ENCODE measurements at places on chromosomes 2 and 18.

DNA sequence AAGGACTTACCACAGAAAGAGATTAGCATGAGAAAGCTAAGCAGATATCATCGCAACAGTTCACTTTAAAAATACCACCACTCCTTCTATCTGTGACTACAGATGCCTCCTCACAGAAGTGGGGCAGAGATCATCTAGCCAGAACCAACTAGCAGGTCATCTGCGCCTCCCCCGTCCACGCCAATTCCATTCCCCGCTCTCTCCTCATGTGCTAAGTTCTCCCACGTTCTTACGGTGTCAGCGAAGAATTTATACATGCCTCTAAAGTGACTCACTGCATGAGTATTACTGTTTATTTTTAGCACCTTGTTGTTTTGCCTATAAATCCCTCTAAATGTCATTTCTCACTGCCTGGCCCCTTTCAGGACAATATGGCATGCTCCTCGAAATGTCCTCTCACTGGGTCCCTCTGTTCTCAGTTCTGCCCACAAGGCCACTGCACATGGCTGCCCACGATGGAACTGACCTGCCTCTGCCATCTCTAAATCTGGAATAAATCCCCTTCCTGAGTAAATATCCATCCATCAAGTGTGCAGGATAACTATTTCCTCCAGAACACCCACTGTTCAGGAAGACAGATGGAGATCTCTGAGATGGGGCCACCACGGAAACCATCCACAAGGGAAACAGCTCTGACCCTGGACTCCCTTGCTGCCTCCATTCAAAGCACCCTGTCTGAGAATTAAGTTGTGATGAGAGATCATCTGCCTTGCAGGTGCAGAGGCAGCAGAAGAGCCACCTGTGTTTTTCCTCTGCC lies 137.7 kb downstream of the IRS1 start:
- ATAC-seq: no peak

DNA sequence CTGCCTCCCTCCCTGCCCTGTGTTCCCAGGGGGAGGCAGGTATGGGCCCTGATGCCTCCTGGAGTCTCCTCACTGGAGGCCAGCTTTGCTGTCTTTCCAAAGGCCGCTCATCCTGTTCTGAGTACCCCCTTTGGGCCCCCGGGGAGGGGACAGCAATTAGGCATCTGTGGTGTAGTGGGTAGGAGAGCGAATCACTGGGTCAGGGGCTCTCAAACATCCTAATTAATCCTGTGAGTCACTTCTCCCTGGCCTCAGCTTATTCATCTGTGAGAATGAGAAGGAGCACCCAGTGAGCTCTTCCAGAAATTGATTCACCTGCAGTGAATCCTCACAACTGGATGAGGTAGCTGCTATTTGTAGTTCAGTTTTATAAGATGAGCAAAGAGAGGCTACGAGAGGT lies 16.4 kb downstream of the TET3 start:
- ATAC-seq: peak; percentile 29

GRCh38 chr2:144508172-144508851 lies 11.6 kb downstream of the ZEB2 start:
- ATAC-seq: no peak

DNA sequence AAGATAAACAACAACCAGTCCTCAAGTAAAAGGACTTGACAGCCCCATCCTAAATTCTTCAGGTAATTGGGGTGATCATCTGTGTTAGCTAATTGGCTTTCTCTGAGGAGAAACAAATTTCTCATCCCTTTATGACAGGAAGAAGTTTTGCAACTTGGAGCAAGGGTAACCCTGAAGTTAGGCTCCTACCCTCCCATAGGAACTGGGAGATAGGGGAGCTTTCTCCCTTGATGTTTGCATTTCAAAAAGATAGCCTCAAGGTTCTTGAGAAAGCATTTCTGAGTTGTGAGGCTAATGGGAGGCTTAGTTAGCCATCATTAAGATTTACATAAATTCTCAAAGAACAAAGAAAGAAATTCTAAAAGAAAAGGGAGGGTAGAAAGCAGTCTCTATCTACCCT lies 95.4 kb downstream of the MAP2 start:
- no peak for ATAC-seq

- no peak for ATAC-seq
Measured at GRCh38 chr2:42795841-42796301, 3.5 kb upstream of the HAAO start.

- no peak for ATAC-seq
Measured at GRCh38 chr2:14881651-14882327, 249.3 kb downstream of the LRATD1 start.

All from activated CD4-positive, CD25-positive, alpha-beta regulatory T cell treated with anti-CD3 and anti-CD28 coated beads, Interleukin-2, amount 50 U/mL, for 24 hours (primary cell).